ENCODE measurements at places on chromosomes 7 and 10. TPM values are rescaled to one million over a fixed set of nuclear protein-coding genes. Genes with fewer than 3 reads are reported as not detected.

Gene POU6F2
- total RNA-seq = not detected

Gene ZNF273
- total RNA-seq = 1.9 TPM

Gene DYNC1I1
- total RNA-seq = 0.24 TPM

Gene LEP
- total RNA-seq = 0.24 TPM

Gene CXCL12
- total RNA-seq = not detected

Gene PSMA2
- 58.4 TPM for total RNA-seq
